ENCODE measurements at places on chromosomes 13 and 19.

- no peaks in the 10 kb centered on the region for H3K4me1 ChIP-seq
- no peak for DNase-seq
- peaks cover 3% of the 10 kb centered on the region for H3K27me3 ChIP-seq
- H3K27ac ChIP-seq = no peak overlapping the region
- H3K4me3 ChIP-seq = no peak overlapping the region
Observed at GRCh38 chr19:9109959-9110358, 2.7 kb upstream of the OR7G2 start.

GRCh38 chr13:48412881-48413351, at the start of gene LPAR6:
Gene LPAR6, minus strand, starts transcription at chr13:48413113. Its CDS starts 690 bp downstream, at chr13:48412423.
- H3K4me1 ChIP-seq = peaks cover 18% of the 10 kb centered on the region
- peak within 1 kb of the TSS; percentile 99 for H3K27ac ChIP-seq
- DNase-seq = peak; percentile 14
- H3K36me3 ChIP-seq = peaks cover 44% of the 10 kb centered on the region

DNA sequence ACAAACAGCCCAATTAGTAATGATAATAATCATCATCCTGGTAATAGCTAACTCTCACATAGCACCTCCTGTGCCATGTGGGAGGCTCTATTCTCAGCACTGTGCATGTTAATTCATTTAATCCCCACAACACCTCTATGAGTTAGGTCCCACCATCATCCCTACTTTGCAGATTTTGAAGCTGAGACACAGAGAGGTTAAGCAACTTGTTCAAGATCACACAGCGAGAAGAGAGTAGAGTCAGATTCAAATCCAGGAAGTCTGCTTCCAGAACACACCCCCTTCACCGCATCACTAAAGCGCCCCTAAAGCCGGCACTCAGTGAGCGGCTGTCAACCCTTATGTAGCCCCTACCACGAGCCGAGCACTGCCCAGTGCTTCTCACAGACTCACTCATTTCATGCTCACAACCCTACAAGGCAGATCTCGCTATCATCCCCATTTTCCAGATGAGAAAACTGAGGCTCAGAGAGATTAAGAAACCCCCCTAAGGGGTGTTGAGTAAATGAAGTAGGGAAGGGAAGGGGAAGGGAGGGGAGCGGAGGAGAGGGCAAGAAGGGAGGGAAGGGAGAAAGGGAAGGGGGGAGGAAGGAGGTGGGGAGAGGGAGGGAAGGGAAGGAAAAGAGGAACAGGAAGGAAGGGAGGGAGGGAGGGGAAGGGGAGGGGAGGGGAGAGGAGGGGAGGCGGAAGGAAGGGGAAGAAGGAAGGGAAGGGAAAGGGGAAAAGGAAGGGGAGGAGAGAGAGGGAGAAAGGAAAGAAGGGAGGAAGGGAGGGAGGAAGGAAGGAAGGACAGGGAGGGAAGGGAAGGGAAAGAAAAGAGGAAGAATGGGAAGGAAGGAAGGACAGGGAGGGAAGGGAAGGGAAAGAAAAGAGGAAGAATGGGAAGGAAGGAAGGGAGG, 16.4 kb downstream of the EMP3 start:
- H3K4me1 ChIP-seq = no peaks in the 10 kb centered on the region
- peaks cover 4% of the 10 kb centered on the region for H3K27me3 ChIP-seq
- no peak overlapping the region for H3K4me3 ChIP-seq
- peaks cover 4% of the 10 kb centered on the region for H3K36me3 ChIP-seq
- no peak for DNase-seq

DNA sequence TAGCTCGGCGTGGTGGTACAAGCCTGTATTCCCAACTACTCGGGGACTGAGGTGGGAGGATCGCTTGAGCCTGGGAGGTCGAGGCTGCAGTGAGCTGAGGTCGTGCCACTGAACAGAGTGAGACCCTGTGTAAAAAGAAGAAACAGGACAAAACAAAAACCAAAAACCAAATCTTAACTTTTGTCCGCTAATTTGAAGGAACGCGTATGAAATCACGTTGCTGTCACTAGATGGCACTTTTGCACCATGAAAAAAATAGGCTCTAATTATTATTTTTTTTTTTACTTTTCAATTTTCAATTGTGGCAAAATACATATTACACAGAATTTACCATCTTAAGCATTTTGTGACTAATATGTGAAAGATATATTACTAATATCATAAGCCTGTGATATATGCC, 17.6 kb upstream of the ZNF835 start:
- H3K36me3 ChIP-seq = peaks cover 4% of the 10 kb centered on the region
- no peak overlapping the region for H3K27ac ChIP-seq
- H3K4me1 ChIP-seq = no peaks in the 10 kb centered on the region
- H3K4me3 ChIP-seq = no peak overlapping the region
- no peak for DNase-seq
- H3K27me3 ChIP-seq = peaks cover 4% of the 10 kb centered on the region

DNA sequence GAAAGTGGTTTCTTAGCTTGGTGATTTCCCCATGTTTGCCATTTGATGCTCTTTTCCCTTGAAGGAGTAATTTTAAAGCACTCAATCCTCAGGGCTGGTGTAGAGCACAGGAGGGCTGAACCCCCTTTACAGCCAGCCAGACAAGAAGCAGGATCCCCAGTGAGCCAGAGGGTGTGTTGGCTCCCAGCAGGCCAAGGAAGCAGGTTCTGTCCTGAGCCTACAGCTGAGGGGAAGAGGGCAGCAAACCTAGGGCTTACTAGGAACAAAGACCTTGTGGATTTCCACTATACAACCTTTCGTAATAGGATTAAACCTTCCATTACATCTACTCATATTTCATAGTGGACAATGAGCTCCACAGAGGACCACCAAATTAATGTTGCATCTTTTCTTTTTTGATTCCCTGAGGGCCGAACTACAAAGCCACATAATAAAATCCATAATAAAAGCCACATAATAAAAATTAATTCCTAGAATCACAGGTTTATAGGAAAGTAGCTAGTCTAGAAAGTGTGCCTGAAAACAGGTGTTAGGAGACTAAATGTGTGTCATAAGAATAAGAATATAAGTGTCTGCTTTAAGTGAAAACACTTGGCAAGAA, 300.2 kb downstream of the DCLK1 start:
- no peaks in the 10 kb centered on the region for H3K27me3 ChIP-seq
- H3K4me3 ChIP-seq = no peak overlapping the region
- H3K4me1 ChIP-seq = no peaks in the 10 kb centered on the region
- no peak for DNase-seq
- H3K36me3 ChIP-seq = no peaks in the 10 kb centered on the region

DNA sequence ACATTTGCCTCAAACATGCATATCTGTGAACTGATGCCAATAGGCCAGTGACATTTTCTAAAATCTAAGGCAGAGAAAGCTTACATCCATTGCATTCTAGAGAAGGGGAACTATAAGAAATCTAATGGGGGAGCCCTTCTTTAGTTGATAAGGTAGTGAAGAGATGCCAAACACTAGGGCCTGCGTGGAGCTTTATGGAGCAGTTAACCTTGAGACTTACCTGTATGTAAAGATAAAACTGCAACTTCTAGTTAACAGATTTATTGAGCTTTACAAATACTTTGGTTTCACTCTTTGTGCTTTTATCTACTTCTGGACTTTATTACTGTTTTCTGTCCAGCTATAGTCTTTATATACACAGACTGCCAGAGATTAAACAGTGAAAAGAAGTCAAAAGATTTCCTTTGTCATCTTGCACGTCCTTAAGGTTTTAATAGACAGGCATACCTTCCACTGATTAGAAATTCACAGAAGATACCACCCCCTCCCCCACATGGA, 457.6 kb downstream of the KLF12 start:
- no peak overlapping the region for H3K4me3 ChIP-seq
- no peak for DNase-seq
- no peaks in the 10 kb centered on the region for H3K36me3 ChIP-seq
- H3K4me1 ChIP-seq = no peaks in the 10 kb centered on the region

Measured in endothelial cell (in vitro differentiated cells).